ENCODE measurements at places on chromosomes 5 and 9.

DNA sequence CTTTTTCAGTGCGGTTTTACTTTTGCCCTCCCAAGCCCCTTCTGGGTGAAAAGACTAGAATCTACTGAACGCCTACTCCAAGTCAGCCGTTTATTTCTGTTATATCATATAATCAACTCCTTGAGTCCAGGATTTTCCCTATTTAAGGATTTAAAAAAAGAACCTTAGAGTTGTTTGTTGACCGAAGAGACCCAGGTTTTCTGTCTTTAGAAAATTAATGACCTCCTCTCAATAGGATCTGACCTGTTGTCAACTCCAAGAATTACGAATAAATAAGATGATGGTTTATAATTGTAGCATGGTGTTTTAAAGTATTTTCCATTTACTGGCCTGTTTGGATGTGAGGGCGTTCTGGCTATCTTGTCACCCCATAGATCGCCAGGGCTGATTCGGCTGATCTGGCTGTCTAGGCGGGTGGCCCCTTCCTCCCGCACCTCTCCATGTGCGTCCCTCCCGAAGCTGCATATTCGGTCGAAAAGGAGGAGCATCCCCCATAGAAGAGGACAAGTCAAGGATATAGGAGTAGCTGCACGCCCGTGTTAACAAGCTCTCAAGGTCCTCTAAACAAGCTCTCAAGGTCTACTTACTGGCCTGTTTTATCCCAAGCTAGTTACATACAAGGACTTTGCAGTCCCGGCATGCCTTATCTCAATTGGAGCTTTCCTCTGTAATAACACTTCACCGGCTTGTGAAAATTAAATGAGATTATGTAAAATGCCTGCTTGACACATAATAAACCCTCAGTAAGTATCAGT lies 1.1 kb upstream of the UBAP2 start:
- peaks cover 24% of the 10 kb centered on the region for H3K4me1 ChIP-seq
- H3K4me3 ChIP-seq = peak overlapping the region; percentile 96
- H3K36me3 ChIP-seq = no peaks in the 10 kb centered on the region
- no peaks in the 10 kb centered on the region for H3K27me3 ChIP-seq
- H3K27ac ChIP-seq = peak overlapping the region; percentile 90
- DNase-seq = no peak

DNA sequence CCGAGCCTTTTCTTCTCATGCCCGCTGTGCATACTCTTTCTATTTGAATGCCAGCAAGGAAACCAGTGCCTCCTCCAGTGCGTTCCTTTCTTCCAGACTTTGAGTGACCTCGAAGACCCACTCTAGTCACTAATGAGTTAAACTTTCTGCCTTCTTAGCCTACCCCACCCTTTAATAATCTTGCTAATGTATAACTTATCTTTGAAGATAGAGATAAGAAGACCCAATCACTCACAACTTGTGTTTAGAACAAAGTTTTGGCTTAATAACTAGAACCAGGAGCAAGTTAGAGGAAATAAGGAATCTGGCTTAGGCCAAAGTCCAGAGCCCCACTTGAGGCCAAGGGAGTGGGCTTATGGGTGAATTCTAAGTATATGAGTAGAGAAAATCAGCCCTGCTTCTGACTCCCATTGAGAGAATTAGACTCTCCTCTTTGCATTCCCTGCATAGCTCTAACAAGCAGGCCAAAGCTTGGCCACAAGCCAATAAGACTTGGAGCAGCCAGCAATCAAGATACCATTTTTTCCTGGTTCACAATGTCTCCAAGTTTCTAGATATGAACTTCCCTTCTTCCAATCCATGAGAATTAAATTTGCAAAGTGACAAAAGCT lies 181.5 kb upstream of the PIK3R1 start:
- peaks cover 42% of the 10 kb centered on the region for H3K4me1 ChIP-seq
- peak overlapping the region; percentile 62 for H3K27ac ChIP-seq
- no peak overlapping the region for H3K4me3 ChIP-seq
- H3K27me3 ChIP-seq = no peaks in the 10 kb centered on the region
- H3K36me3 ChIP-seq = no peaks in the 10 kb centered on the region

DNA sequence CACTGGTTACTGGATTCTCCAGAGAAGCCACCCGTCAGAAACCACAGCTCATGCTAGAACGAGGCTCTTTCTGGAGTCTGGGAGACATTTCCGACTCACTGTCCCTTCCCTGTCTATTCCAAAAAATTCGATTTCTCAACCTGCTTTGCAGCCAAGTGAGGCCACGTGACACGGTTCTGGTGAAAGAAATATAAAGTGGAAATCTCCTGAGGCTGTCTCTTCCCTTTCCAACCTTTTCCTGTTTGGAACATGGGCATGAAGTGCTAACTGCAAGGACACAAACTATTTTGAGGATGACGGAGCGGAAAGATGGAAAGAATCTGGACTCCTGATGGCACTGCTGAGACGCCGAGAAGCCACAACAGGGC lies 6.1 kb upstream of the PTGS1 start:
- H3K27me3 ChIP-seq = no peaks in the 10 kb centered on the region
- no peaks in the 10 kb centered on the region for H3K4me1 ChIP-seq
- no peak overlapping the region for H3K4me3 ChIP-seq
- DNase-seq = no peak
- no peak overlapping the region for H3K27ac ChIP-seq

DNA sequence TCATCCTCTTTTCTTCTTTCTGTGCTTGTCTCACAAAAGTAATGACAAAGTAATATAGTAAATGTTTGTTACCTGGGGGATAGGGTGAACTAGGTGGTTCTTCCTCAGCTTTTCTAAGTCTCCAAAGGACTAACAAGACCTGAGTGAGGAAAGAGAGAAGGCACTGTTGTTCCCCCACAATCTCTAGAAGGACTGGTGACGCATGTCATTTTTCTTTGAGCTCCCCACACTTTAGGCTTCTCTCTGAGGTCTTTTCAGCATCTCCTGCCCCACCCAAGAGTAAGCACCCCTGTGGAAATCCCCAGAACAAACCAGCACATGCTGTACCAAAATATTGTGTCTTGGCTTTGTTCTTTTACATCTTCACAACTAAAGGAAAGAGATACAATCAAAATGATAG lies 2.4 kb upstream of the IL7R start:
- H3K4me3 ChIP-seq = no peak overlapping the region
- no peak overlapping the region for H3K27ac ChIP-seq
- no peaks in the 10 kb centered on the region for H3K27me3 ChIP-seq
- no peaks in the 10 kb centered on the region for H3K36me3 ChIP-seq
- no peaks in the 10 kb centered on the region for H3K4me1 ChIP-seq

DNA sequence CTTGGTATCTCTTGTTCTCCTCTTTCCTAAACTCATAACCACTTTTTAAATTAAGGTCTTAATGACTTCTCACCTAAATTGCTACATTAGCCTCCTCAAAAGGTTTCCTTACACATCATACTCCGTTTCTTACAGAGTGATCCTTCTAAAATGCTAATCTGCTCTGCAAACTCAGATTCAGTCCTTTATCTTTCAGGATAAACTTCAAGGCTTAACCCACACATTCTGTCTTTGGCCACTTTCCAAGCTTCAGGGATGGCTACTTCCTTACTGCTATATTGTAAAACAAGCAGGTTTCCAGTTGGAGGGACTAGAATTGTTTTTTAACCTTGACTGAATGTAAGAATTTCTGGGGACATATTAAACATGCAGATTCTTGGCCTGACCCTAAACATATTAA lies 105.5 kb upstream of the CHD1 start:
- no peak overlapping the region for H3K27ac ChIP-seq
- H3K36me3 ChIP-seq = no peaks in the 10 kb centered on the region
- no peak for DNase-seq
- no peaks in the 10 kb centered on the region for H3K27me3 ChIP-seq
- H3K4me1 ChIP-seq = no peaks in the 10 kb centered on the region

DNA sequence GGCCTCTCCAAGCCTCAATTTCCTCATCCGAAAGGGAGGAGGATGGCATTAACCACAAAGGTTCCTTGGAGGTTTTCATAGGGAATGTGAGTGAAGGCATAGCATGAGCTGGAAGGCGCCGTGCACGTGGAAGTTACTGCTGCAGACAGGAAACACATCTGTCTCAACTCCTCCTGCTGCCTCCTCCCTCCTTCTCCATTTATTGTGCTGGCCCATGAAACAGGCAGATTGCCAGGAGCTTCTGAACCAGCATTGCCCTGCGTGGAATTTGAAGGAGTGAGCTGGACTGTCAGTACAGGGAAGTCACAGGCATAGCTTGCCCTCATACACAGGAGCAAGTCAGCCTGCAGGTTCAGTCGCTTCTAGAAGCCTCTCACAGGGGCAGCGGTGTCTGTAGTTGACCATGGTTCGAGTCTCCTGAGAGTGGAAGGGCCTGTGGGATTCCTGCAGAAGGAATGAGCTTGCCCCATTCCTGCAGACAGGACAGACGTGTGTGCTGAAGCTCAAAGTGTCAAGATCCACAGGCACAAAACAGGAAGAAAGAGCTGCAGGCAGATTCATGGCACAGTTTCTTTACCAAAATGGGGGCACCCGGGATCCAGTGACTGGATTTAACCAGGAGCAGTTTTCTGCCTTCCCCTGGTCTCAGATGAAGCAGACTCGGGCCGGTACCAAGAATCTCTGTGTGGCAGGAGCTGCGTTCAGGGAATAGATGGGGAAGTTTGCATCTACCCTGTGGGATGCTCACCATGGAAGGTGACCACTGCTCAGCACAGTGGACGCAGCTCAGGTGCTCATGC lies 48.7 kb upstream of the CTSL start:
- H3K4me3 ChIP-seq = no peak overlapping the region
- H3K36me3 ChIP-seq = peaks cover 7% of the 10 kb centered on the region
- H3K27ac ChIP-seq = no peak overlapping the region
- H3K27me3 ChIP-seq = no peaks in the 10 kb centered on the region
- H3K4me1 ChIP-seq = no peaks in the 10 kb centered on the region
- DNase-seq = no peak

- DNase-seq = no peak
- no peak overlapping the region for H3K4me3 ChIP-seq
- H3K27me3 ChIP-seq = no peaks in the 10 kb centered on the region
- no peaks in the 10 kb centered on the region for H3K4me1 ChIP-seq
- no peak overlapping the region for H3K27ac ChIP-seq
Measured at GRCh38 chr5:53133020-53133419, 23.5 kb upstream of the MOCS2 start.

DNA sequence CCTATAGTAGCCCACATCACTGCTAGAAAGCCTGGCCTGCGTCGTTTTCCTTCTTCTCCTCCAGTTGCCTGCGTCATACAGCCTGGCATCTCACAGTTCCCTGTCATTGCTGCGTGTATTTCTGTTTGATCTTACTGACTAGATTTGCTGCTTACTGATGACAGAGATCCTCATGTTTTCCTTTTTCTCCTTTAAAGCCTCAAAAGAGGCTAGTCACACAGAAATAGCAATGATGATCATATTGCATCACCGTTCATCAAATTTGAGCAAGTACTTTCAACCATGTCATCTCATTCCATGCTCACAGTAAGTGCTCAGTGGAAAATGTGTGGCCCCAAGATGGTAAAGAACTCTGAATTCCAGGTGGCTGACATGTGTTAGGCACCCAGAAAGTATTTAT lies 76.8 kb downstream of the MVB12B start:
- no peaks in the 10 kb centered on the region for H3K36me3 ChIP-seq
- H3K27me3 ChIP-seq = no peaks in the 10 kb centered on the region
- H3K27ac ChIP-seq = no peak overlapping the region
- no peak for DNase-seq
- no peak overlapping the region for H3K4me3 ChIP-seq
- H3K4me1 ChIP-seq = no peaks in the 10 kb centered on the region

- no peak overlapping the region for H3K27ac ChIP-seq
- no peak overlapping the region for H3K4me3 ChIP-seq
- DNase-seq = no peak
- no peaks in the 10 kb centered on the region for H3K36me3 ChIP-seq
- no peaks in the 10 kb centered on the region for H3K27me3 ChIP-seq
Measured at GRCh38 chr5:107533910-107534876, 136.5 kb downstream of the EFNA5 start.

GRCh38 chr9:132556714-132557113 lies 25.7 kb upstream of the BARHL1 start:
- H3K27ac ChIP-seq = no peak overlapping the region
- H3K36me3 ChIP-seq = no peaks in the 10 kb centered on the region
- no peak for DNase-seq
- no peak overlapping the region for H3K4me3 ChIP-seq

DNA sequence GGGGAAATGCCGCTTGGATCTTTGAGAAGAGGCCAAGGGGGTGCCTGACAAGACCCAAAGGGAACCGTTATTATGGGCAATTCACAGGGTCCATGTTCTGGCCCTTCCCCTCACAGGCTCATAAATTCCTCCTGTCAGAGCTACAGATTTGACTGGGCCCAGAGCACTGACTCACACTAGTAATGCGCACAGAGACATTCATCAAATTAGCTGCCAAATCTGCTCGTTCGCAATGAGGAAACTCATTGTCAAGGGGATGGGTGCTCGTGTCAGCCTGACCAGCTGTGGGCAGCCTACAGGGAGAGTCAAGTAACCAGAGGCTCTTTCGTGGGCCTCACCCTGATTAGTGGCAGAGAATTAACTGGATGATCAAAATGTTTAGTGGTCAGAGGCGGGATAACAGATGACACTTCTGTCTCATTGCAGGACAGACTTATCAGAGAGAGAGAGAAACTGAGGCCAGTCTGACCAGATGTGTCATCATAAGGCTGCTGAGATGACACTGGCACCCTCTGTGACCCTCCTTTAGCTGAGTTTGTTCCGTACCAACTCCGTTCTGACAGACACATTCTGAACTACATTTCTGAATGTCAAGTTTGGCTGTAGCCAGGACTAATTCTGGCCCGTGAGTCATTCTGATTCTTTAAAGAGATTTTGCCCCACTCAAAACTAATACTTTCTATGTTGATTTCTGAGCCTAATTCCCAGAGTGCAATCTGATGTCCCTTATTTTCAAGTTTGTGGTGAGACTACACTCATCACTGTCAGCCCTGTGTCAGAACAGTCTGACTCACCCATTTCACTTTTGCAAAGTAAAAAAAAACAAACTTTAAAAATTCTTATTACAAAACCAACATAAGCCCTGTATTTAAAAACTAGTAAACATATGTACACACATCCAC lies 377.1 kb downstream of the ACTL7B start:
- no peaks in the 10 kb centered on the region for H3K27me3 ChIP-seq
- peak; percentile 15 for DNase-seq
- no peaks in the 10 kb centered on the region for H3K36me3 ChIP-seq

DNA sequence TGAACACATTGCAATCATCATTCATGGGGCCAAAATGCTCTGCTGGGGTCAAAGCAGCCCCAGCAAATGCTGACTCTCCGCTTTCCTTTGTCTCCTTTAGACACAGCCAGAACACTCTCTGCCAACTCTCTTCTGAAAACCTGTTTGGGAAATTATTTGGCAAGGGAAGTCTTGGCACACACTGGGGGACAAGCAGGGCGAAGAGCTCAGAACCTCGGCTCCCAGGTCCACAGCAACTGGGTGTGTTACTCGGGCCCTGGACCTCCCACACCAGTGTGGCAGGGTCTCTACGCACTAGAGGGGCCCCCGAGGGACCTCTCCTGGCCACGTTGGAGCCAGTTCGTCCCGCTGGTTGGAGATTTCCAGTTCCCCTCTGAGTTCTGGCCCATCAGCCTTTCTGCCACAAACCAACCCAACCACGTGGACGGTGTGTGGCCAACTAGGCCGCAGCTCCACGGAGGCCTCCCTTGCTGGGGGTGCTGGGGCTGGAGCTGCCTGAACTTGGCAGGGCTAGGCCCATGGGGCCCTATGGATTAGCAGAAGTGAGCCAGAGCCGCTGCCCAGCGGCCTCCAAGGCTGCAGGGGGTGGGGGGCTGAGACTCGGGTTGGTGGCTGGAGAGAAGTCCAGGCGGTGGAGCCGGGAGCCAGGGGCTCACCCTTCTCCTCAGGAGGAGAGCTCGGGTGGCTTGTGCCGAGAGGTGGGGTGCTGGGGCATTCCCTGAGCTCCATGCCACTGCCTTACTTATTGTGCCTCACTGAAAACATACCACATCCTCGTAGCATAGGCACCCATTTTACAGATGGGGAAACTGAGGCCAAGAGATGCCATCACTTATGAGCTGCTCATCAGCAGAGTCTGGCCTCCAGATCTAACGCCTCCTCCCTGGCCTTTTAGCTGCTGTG lies 46.8 kb upstream of the RNU6ATAC start:
- H3K27ac ChIP-seq = peak overlapping the region; percentile 77
- H3K27me3 ChIP-seq = no peaks in the 10 kb centered on the region
- no peak overlapping the region for H3K4me3 ChIP-seq

All from thoracic aorta (tissue), 2 donors.